NCI-H1092 treated with DMSO at 0.1 percent for 48 hours (cell line): ENCODE measurements at places on chromosomes 16 and 17.
A peak's percentile ranks its signal among the peaks of the same experiment; 100 is the strongest.

GRCh38 chr16:73714976-73715375 is 581.6 kb upstream of the PSMD7 start:
- DNase-seq = no peak

DNA sequence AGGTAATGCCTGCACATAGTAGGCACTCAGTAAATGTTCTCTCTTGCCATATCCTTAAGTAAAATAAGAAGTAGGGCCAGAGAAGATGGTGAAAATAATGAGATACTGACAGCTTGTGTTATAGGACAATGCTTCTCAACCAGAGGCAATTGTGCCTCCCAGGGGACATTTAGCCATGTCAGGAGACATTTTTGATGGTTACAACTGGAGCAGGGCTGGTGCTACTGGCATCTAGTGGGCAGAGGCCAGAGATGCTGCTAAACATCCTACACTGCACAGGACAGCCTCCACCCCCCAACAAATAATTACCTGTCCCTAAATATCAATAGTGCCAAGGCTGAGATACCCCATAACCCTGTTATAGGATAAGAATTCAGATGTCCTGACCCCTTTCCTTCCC is 1.7 kb downstream of the RAD51D start:
- no peak for DNase-seq

GRCh38 chr17:2089021-2089422 is 34.1 kb downstream of the HIC1 start:
- no peak for DNase-seq

DNA sequence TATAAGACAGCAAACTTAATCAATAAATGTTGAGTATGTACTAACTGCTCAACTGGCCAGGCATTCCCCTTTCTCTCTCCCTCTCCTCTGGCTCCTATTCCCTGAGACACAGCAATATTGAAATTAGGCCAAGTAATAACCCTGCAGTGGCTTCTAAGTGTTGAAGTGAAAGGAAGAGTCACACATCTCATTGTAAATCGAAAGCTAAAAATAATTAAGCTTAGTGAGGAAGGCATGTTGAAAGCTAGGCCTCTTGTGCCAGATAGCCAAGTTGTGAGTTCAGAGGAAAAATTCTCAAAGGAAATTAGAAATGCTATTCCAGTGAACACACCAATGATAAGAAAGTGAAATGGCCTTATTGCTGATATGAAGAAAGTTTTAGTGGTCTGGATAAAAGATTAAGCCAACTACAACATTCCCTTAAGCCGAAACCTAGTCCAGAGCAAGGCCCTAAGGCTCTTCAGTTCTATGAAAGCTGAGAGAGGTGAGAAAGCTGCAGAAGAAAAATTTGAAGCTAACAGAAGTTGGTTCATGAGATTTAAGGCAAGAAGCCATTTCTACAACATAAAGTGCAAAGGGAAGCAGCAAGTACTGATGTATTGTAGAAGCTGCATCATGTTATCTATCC is 35.4 kb upstream of the ABCC11 start:
- DNase-seq = no peak

GRCh38 chr17:3963237-3964201 is 718 bp downstream of the ATP2A3 start:
- DNase-seq = no peak

DNA sequence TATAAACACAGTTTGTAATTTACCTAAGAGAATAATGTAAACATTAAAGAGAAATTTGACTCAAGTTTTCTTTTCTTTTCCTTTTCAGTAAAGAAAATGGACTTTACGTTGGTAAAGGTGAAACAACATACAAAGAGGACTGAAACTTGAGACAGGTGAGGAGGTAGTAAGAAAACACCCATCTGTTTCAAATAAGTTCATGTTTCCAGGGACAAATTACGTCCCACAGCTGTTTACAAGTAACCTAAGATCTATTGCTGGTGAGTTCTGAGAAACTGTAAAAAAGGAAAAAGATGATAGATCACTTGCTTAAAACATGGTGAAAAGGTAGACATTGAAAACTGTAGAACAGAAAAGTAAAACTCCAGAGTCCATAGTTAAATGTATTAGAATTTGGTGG is 4.8 kb upstream of the ABCA5 start:
- DNase-seq = no peak

DNA sequence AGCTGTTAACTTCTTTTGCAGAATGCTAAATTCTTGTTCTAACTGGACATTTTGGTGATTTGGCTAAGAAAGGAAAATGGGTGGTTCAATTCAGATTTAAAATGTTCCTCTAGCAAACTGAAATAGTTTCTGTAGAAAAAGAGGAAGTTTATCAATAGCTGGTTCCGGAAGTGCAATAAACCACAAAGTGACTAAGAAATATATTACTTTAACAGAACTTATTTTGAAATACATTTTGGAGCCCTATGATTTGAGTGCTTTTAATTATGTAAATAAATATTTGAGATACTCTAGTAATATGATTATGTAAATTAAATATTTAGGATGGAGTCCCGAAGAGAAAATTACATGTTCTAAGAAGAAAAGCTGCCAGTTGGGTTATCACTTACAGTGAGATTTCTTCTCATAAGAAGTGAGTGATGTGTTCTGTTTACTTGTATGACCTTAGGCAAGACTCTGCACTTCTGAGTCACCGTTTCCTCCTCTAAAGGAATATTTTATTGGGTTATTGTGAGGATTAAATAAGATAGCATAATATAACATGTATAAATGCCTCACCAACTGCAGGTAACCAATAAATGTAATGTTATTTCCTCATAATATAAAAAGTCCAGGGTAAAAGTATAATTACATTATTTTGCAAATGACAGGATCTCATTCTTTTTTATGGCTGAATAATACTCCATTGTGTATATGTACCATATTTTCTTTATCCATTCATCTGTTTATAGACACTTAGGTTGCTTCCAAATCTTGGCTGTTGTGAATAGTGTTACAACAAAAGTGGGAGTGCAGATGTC is at the start of gene EVI2B:
EVI2B (minus strand) TSS at position 73 of the 800 bp plus-strand sequence. CDS start 8,445 bp downstream, outside the sequence.
- DNase-seq = no peak

GRCh38 chr17:59845595-59846393 is 46.9 kb downstream of the TUBD1 start:
- DNase-seq = peak; percentile 90

DNA sequence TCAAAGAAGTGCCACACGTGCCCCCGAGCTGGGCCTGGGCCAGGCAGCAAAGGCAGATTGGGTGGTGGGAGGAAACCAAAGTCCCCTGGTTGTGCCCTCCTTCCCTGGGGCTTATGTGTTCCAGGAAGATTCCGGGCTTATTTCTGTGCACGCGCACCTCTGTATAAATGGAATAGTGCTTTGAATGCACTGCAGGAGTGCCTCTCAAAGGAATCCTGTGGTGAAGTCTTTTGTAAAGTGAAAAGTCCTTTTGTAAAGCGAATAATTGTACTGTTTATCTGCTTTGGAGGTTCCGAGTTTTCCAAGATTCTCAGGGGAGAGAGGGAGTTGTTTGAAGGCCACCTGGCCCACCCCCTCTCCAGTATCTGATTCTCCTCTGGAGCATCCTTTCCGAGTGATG is 26.8 kb downstream of the C17orf75 start:
- no peak for DNase-seq

DNA sequence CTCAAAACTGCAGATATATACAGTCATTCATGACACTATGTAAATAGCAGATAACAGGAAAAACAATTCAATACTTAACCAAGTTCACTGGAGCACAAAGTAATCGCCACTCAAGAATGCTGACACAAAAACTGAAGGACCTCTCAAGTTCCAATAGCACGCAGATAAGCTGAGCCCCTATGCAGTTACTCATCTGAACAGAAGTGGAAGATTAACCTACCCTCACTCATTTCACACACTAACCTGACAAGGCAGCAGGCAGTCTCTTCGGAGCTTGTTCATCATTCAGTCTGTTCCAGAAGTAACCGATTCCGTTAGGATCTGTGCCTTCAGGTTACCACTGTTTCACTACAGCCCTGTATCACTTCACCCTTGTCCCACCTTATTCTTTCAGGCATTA is 6.0 kb downstream of the HELZ start:
- DNase-seq = no peak

- no peak for DNase-seq
Measured at GRCh38 chr17:61968757-61969156, 41.0 kb upstream of the INTS2 start.

GRCh38 chr16:68236137-68236825 is 354 bp upstream of the ESRP2 start:
- DNase-seq = no peak

- no peak for DNase-seq
Measured at GRCh38 chr16:72895951-72896350, 152.0 kb downstream of the ZFHX3 start.

GRCh38 chr16:1959269-1960039 is at the start of gene NDUFB10:
TSS of gene NDUFB10 (plus strand) at chr16:1959538. CDS start at chr16:1959625, 87 bp downstream.
- DNase-seq = peak; percentile 79

- DNase-seq = peak; percentile 76
Measured at GRCh38 chr17:73722165-73722564, 77.9 kb upstream of the SDK2 start.

DNA sequence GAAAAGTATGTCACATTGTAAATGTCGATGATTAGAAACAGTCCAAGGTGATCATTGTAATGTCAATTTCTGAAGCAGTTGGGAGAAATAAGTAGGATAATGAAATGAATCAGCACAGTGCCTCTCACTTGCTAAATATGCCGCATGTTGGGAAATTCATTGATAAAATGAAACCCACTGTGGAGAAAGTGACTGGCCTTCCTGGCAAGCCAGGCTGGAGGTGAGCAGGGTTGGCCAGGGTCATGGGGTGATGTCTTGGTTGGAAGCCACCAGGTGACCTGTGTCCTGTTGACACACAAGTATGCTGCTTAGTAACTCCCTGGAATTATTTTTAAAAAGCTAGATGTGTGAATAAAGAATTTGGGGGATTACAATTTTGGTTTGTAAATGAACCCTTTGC is 14.9 kb upstream of the WNT9B start:
- no peak for DNase-seq

DNA sequence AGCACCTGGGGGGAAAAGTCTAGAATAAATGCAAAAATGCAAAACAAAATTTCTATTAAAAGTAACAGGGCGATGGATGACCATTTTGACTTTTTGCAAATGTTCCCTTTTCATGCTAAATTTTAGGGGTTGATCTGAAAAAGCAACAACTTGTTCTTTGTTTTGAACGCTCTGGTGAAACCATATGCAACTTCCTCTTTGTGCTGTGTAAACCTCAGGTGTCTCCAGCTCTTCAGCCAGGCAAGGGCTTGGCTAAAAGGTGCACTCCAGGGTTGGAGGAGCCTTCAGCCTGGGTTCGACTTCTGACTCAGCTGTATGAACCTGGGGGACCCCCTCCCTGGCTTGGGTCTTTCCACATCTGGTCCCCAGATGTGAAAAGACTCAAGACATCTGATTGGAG is 9.5 kb downstream of the IRF8 start:
- DNase-seq = no peak

DNA sequence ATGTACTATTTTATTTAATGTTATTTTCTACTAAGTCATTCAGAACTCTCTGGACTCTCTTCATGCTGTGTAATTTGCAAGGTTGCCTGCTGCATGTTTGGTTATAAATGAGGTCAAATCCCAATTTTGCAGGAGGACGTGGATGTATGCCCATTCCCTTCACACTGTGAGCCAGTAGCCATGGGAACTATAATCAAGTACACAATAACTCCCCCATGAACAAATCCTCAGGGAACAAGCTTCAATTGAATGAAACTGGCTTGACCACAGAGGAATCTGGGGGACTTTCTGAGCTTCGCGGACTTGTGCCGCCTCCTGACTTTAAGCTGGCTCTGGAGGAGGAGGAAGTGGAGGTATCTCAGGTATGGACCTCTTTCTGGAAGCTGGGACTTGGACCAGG is 14.6 kb upstream of the KCTD13 start:
- no peak for DNase-seq

DNA sequence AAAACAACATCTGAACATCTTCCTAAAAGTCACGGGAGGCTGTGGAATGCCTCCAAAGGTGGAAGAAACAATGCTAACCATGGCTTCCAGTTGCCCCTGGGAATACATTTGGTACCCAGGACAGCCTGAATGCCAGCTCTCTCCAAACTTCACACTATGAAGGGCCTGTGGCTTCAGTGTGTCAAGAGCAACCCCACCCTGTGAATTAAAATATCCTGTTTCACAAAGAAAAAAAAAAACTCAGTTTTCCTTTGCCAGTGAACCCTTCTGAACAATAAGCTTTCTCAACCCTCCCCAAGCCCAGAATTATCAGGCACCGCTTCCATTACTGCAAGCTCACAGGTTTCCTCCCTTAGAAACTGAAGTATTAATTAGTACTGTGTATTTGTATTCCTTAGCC is 69.8 kb downstream of the SLC39A11 start:
- no peak for DNase-seq

- no peak for DNase-seq
Measured at GRCh38 chr16:29644973-29645693, 17.9 kb upstream of the SPN start.

- DNase-seq = no peak
Measured at GRCh38 chr17:63774969-63775265, 947 bp downstream of the DDX42 start.

GRCh38 chr17:49180303-49180702 is 30.1 kb downstream of the GNGT2 start:
- peak; percentile 19 for DNase-seq

DNA sequence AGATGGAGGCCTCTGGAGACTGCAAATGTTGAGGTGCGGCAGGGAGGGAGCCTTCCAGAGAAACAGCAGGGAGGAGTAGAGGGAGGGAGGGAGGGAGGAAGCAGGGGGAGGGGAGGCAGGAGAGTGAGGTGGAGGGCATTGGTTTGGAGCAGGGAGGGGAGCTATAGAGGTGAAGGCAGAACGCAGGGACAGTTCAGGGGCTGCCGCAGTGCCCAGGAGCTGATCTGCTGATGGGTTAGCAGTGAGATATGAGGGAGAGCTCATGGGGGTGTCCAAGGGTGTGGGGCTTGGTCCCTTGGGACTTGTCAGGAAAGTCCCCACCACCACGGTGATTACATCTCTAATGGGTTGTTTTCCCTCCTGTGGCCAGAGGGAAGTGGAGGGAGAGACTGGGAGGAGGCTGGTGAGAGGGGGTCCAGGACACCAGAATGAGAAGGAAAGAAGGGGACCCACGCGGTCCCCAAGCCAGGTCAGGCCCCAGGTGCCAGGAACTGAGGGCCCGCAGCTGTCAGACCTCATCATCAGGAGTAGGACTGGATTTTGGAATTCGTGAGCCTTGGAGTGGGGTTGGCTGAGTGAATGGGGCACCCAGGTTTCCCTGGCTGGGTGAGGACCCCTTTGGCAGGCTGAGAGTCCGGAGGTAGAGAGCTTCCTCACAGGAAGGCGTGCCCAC is 11.2 kb downstream of the CA4 start:
- no peak for DNase-seq

GRCh38 chr17:5809580-5810188 is 225.4 kb upstream of the NLRP1 start:
- DNase-seq = no peak

DNA sequence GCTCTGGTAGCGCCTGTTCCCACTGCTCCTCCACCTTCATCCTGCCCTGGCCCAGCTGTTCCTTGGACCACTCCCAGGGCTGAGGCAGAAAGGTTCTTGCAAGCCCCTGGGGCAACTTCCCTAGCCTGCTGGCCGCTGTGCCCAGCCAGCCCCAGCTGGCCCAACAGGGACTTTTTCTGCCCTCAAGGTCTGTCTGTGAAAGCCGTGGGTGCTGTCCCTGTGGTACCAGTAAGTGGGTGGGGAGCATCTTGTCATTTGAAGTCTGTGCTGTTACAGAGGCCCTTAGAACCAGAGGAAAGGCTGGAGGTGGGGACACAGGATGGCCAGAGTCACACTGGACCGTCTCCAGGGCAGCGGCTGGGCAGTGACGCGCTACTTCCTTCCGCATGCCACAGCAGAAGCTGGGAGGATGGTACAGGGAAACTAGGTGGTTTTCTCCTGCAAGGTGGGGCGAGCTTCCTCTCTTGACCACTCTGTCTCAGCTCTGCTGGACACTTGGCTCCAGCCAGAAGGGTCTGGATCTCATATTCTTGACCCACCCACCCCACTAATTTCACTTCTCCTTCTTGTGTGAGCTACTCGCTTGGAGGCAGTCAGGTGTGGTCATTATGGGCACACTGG is 87.8 kb downstream of the PLCG2 start:
- no peak for DNase-seq
